Right cardiac atrium (tissue), 5 donors: ENCODE measurements at places on chromosomes 2 and 18. TPM values are rescaled to one million over a fixed set of nuclear protein-coding genes. Genes with fewer than 3 reads are reported as not detected.

SRD5A2 gene
- not detected for polyA plus RNA-seq

RAB17 gene
- 2.1 TPM for polyA plus RNA-seq

DYSF gene
- 36.7 TPM for polyA plus RNA-seq

PRLH gene
- not detected for polyA plus RNA-seq

GREB1L gene
- polyA plus RNA-seq: 7.4 TPM

LYPD6 gene
- polyA plus RNA-seq: 0.48 TPM
